NCI-H1436 (cell line): ENCODE measurements at places on chromosomes 7 and 10.

GRCh38 chr10:129055986-129056385 is 411.1 kb upstream of the MGMT start:
- no peak for DNase-seq

GRCh38 chr10:34956756-34957155 is 133.4 kb downstream of the CUL2 start:
- DNase-seq: no peak

GRCh38 chr7:11703829-11704228 is 128.2 kb downstream of the THSD7A start:
- no peak for DNase-seq

DNA sequence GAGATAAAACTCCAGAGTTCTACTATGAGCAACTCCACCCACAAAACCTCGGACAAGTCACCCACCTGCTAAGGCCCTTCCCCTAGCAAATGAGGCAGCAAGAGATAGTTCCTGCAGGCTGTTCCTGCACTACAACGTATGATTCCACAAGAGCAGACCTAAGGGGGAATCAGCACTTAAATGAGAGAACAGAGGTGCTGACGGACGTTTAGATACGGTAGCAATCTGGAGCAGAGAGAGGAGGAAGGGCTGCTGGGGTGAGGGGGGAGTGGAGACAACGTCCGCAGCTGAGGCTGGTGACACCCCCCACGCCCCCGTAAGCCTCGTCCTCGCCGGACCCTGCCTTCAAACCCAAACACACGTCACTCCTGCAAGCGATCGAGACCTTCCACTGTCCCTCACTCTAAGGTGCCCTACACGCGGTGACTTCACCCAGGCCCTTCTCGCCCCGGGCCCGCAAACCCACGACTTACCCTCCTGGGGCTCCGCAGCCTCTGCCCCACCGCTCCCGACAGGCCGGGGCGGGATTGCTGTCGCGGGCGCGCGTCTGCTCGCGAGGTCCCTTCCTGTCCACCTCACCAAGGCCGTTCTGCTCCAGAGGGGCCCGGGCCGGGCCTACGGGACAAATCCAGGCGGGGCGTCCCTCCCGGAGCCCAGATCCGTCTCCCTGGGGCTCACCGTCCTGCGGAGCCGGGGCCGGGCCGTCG is 635 bp downstream of the ZNF12 start:
- DNase-seq: no peak

GRCh38 chr7:158885624-158886023 is 29.3 kb downstream of the DYNC2I1 start:
- no peak for DNase-seq

DNA sequence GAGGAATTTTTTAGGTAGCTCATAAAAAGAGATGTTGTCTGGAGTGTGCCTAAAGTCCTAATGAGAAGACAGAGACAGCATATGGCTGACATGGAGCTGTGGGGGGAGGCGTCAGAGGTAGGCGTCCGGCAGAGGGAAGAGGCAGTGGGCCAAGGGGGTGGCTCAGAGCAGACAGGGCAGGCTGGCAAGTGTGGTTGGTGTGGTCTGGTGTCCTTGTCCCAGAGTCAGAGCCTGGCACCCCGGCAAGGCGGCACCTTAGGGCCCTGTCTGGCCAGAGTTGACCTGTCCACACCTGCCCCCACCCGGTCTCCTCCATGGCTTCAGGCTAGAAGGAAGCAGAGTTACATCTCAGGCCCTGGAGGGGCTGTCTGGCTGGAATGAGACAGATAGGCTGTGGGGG is 220.3 kb upstream of the ZNF32 start:
- DNase-seq: no peak
